ENCODE measurements at places on chromosomes 4 and X. TPM values are rescaled to one million over a fixed set of nuclear protein-coding genes. Genes with fewer than 3 reads are reported as not detected.

GRCh38 chrX:456551-457291 is 70.0 kb upstream of the PPP2R3B start:
- H3K36me3 ChIP-seq, result no peaks in the 10 kb centered on the region
- H3K4me1 ChIP-seq, result no peaks in the 10 kb centered on the region
- H3K27me3 ChIP-seq, result peaks cover 13% of the 10 kb centered on the region
- H3K4me3 ChIP-seq, result no peak overlapping the region

GRCh38 chr4:188016754-188017153 is 21.2 kb downstream of the ZFP42 start:
- DNase-seq, result no peak
- no peaks in the 10 kb centered on the region for H3K27me3 ChIP-seq
- no peaks in the 10 kb centered on the region for H3K36me3 ChIP-seq
- H3K27ac ChIP-seq, result no peak overlapping the region

- DNase-seq, result no peak
- no peaks in the 10 kb centered on the region for H3K27me3 ChIP-seq
- H3K27ac ChIP-seq, result no peak overlapping the region
- H3K36me3 ChIP-seq, result peaks cover 6% of the 10 kb centered on the region
- peaks cover 6% of the 10 kb centered on the region for H3K4me1 ChIP-seq
Measured at GRCh38 chr4:7813674-7814073, 126.0 kb downstream of the AFAP1 start.

GRCh38 chrX:35149517-35149916 is 206.9 kb downstream of the FAM47B start:
- no peak overlapping the region for H3K4me3 ChIP-seq
- no peaks in the 10 kb centered on the region for H3K4me1 ChIP-seq
- H3K27ac ChIP-seq, result no peak overlapping the region
- H3K27me3 ChIP-seq, result no peaks in the 10 kb centered on the region
- no peak for DNase-seq
- H3K36me3 ChIP-seq, result no peaks in the 10 kb centered on the region

MAGED4 gene
- total RNA-seq, result 0.97 TPM

- no peak overlapping the region for H3K27ac ChIP-seq
- H3K27me3 ChIP-seq, result peaks cover 5% of the 10 kb centered on the region
- no peak for DNase-seq
- no peaks in the 10 kb centered on the region for H3K4me1 ChIP-seq
- no peaks in the 10 kb centered on the region for H3K36me3 ChIP-seq
Measured at GRCh38 chrX:105829011-105829410, 6.7 kb downstream of the NRK start.

DNA sequence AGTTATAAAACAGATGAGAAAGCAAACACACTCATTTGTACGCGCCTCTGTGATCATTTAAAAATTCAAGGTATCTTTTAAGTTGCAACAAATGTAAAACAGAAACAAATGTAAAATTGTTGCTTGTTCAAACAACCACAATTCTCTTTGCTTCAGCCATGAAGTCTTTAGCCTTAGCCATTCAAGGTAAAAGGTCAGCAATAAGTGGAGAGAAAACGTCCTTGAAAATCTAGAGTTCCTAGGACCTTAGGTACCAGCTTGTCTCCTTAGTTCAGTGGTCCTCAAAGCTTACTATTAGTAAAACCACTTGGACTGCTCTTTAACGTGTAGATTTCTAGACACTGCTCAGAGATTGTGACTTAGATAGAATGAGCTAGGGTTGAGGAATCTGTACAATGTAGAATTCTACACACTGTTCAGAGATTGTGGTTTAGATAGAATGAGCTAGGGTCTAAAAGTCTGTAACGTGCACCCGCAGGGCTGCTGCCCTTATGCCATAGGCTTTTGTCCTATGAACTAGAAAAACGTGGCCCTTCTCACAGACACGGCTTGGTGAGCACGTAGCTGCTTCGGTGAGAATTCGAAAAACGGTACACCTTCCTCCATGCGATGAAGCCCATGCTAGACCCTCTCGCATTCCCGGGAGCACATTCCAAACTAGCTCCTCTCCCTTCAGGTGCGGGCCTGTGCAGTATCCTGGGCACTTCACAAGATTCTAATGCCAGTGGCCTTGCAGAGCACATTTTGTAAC is 1.7 kb downstream of the PLAC8 start:
- peak overlapping the region; percentile 98 for H3K27ac ChIP-seq
- H3K36me3 ChIP-seq, result peaks cover 32% of the 10 kb centered on the region
- H3K4me3 ChIP-seq, result peak overlapping the region; percentile 88
- H3K4me1 ChIP-seq, result peaks cover 37% of the 10 kb centered on the region
- H3K27me3 ChIP-seq, result peaks cover 3% of the 10 kb centered on the region

FAM149A gene
- 0.82 TPM for total RNA-seq

DNA sequence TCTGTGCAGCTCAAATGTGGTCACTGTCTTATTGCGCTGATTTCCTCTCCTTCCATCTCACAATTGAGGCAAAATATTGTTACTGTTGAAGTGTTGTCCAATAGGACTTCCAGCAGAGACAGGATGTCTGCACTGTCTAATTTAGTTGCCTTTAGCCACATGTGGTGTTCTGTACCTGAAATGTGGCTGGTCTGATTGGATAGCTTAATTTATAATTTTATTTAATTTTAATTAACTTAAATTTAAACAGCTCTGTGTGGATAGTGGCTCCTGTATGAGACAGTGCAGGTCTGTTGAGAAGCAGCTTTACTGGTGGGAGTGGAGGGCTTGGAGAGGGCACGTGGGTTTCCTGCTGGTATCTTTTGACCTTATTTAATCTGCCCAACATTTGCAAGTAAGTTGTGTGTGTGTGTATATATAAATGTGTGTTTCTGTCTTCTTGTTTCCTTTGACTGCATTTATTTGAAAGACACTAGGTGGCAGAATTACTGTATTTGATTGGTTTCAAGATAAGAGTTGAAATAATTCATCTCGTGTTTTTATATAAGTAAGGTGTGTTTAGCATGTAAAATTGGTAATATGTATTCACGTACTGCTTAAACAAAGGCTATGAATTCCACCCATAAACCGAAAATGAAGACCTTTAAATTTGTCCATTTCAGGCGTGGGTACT is 55.3 kb upstream of the MSANTD1 start:
- no peak overlapping the region for H3K27ac ChIP-seq
- peaks cover 27% of the 10 kb centered on the region for H3K36me3 ChIP-seq
- no peak for DNase-seq

SSX1 gene
- total RNA-seq, result not detected

DNA sequence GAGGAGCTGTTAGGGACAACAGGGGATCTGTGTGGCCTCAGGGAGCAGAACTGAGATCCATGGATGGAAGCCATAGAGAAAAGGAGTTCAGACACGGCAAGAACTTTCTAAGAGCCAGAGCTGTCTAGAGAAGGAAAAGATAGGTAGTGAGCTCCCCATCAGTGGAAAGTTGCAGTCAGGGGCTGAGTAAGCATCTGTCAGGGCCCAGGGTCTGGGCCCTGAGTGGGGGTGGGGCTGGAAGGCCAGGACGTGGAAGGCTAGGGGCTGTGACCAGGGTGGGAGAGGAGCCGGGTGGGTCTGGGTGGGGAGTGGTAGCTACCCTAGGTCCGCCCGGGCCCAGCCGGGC is 324 bp upstream of the MSN start:
- peak overlapping the region; percentile 94 for H3K27ac ChIP-seq
- H3K4me1 ChIP-seq, result peaks cover 22% of the 10 kb centered on the region
- no peaks in the 10 kb centered on the region for H3K27me3 ChIP-seq
- peak overlapping the region; percentile 74 for H3K4me3 ChIP-seq

GRCh38 chr4:95141361-95141760 is 383.6 kb downstream of the BMPR1B start:
- H3K36me3 ChIP-seq, result no peaks in the 10 kb centered on the region
- no peak overlapping the region for H3K4me3 ChIP-seq
- H3K4me1 ChIP-seq, result no peaks in the 10 kb centered on the region
- H3K27ac ChIP-seq, result no peak overlapping the region
- H3K27me3 ChIP-seq, result peaks cover 4% of the 10 kb centered on the region

- H3K4me1 ChIP-seq, result peaks cover 18% of the 10 kb centered on the region
- no peak overlapping the region for H3K4me3 ChIP-seq
- no peak overlapping the region for H3K27ac ChIP-seq
Measured at GRCh38 chr4:110064295-110064694, 134.1 kb downstream of the ELOVL6 start.

EGF gene
- not detected for total RNA-seq

CT45A1 gene
- total RNA-seq, result not detected

DNA sequence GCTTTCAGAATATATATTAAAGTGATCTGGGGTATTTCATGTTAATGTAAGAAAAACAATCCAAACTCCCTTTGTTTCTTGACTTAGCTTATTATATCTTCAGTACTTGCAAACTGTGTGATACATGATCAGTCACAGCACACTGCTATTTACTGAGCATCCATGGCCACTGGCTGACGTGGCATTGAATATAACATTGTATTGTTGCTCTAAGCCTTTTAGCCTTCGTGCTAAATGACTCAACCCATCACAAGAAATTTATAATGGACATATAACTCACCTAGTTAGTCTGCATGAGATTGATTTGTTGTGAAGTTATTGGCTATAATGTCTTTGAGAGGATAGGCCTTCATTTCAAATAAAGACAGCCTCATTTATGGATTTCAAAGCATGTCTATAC is 642.6 kb downstream of the IL1RAPL1 start:
- H3K4me3 ChIP-seq, result no peak overlapping the region
- DNase-seq, result no peak

DNA sequence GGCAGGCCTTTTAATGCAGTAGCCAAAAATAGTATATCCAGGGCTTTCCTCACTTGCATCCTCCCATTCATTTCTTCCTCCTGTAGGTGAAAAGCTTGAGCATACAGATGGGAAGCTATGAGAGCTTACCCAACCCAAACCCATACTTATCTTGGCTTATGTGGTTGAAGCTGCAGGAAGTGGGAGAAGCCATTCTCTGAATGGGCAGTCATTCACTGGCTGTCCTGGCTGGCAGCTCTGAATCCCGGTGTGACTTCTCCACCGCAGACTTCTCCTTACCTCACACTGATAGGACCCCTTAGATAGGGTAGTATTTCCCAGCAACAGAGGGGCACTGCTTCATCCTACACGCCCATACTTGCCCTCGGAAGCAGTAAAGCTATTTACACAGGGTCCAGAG is 125.4 kb downstream of the AMMECR1 start:
- H3K4me3 ChIP-seq, result no peak overlapping the region
- H3K36me3 ChIP-seq, result peaks cover 1% of the 10 kb centered on the region
- H3K4me1 ChIP-seq, result peaks cover 13% of the 10 kb centered on the region
- DNase-seq, result no peak

DNA sequence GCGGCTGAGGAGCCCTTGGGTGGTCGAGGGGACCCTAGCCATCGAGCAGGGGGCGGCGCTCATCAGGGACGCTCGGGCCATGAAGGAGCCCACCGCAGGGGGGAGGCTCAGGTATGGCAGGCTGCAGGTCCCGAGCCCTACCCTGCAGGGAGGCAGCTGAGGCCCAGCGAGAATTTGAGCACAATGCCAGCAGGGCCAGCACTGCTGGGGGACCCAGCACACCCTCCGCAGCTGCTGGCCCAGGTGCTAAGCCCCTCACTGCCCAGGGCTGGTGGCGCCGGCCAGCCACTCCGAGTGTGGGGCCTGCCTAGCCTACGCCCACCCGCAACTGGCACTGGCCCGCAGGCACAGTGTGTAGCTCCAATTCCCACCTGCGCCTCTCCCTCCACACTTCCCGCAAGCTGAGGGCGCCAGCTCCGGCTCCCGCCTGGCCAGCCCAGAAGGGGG is 325.4 kb upstream of the FRG1 start:
- H3K27me3 ChIP-seq, result no peaks in the 10 kb centered on the region
- H3K36me3 ChIP-seq, result no peaks in the 10 kb centered on the region
- H3K4me3 ChIP-seq, result no peak overlapping the region
- no peaks in the 10 kb centered on the region for H3K4me1 ChIP-seq
- no peak for DNase-seq
- no peak overlapping the region for H3K27ac ChIP-seq

DNA sequence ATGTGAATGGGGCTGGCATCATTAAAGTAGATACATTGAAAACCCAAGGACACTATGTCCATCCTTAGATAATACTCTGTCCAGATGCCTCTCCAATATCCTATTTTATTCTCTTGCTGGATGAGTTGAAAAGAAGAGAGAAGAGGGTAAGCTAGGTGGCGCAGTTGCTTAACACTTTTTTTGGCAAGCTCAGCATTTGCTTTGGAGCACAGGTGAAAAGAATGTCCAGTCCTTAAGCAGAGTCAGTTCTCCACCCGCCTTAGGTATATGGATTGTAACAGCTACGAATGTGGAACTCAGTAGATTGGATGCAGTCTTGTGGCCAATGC is 208.4 kb downstream of the NWD2 start:
- peak; percentile 31 for DNase-seq
- H3K36me3 ChIP-seq, result no peaks in the 10 kb centered on the region
- H3K4me3 ChIP-seq, result peak overlapping the region; percentile 66
- H3K4me1 ChIP-seq, result peaks cover 8% of the 10 kb centered on the region

DNA sequence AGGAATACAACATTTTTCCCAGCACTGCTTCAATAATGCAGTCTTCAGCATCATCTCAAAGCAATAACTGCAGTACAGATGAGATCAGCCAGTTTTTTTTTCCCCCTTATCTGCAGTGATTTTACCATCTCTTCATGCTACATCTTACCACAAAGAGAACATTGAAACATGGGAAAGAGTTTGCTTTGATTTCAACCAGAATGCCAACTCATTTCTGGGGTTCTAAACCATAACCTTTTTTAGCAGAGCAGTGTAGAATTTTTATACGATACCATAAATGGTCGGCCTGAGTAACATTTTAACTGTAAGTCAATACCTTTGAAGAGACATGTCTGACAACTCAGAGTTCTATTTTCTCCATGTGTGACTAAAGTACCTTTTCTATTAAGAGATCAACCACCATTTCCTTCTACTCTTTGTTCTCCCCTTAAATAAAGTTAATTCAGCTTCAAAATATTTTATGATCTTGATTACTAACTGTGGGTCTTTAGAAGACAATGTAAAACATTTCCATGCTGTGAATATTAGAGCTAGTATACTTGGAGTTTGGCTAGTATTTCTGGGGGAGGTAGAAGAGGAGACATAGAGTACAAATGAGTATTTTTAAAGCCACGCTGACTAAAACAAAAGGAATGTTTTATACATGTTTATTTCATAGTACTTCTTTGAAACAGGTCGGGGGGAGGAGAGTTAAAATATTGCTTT is 69.1 kb downstream of the TET2 start:
- H3K4me3 ChIP-seq, result no peak overlapping the region
- peak overlapping the region; percentile 60 for H3K27ac ChIP-seq
- H3K36me3 ChIP-seq, result peaks cover 33% of the 10 kb centered on the region
- no peak for DNase-seq
- peaks cover 22% of the 10 kb centered on the region for H3K4me1 ChIP-seq
- H3K27me3 ChIP-seq, result no peaks in the 10 kb centered on the region

DNA sequence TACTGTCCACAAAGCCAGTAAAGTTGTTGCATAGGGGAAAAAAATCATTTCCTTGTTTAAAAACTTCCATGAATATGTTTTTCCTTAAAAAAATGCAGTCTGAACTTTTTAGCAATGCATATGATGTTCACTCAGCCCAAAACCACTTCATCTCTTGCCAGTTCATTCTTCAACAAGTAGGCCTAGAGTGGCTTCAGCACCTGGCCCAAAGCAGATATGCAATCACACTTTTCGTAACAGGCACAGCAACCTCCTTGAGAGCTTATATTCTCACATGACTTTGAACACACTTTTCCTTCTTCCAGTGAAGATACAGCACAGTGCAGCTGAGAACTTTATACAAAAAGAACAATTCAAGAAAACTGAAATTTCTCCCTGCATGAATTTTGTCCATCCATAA is 128.6 kb downstream of the ADAMTS3 start:
- H3K27me3 ChIP-seq, result no peaks in the 10 kb centered on the region
- H3K4me3 ChIP-seq, result no peak overlapping the region
- H3K4me1 ChIP-seq, result no peaks in the 10 kb centered on the region
- no peak for DNase-seq
- no peaks in the 10 kb centered on the region for H3K36me3 ChIP-seq

Measured in activated naive CD8-positive, alpha-beta T cell treated with anti-CD3 and anti-CD28 coated beads for 36 hours (primary cell).